ENCODE measurements at places on chromosomes 3 and 15.

- DNase-seq: no peak
Observed at GRCh38 chr3:55562700-55563099, 75.6 kb upstream of the WNT5A start.

DNA sequence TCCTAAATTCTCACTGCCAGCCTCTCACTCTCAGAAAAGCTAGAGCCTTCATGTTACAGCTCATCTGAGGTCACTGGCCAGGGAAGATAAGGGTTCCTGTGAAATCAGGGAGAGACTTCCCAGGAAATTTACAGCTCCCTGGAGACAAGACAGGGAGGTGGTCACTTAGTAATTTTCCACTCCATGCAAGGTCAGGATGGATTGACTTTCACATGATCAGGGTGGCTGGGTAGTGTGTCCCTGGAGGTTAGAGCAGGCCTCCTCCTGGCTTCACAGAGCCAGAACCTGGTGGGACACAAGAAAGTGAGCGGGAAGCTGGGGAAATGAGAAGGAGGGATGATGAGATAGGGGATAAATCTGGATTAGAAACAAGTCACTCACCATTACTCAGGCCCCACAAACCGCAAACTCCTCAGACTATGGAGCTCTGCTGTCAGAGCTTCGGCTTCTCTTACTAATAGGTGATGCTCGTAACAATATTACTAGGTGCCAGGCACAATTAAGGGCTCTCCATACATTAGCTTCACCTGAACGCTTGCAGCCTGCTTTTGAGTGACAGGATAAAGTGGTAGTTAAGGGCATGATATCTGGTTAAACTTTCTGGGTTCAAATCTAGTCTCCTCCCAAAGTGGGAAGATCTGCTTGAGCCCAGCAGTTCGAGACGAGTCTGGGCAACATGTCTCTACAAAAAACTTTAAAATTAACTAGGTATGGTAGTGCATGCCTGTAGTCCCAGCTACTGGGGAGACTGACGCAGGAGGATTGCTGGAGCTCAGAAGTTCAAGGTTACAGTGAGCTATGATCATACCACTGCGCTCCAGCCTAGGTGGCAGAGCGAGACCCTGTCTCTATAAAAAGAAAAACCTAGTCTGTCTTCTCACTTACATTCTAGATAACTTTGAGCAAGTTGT is 24.9 kb downstream of the DUOX2 start:
- DNase-seq: no peak

DNA sequence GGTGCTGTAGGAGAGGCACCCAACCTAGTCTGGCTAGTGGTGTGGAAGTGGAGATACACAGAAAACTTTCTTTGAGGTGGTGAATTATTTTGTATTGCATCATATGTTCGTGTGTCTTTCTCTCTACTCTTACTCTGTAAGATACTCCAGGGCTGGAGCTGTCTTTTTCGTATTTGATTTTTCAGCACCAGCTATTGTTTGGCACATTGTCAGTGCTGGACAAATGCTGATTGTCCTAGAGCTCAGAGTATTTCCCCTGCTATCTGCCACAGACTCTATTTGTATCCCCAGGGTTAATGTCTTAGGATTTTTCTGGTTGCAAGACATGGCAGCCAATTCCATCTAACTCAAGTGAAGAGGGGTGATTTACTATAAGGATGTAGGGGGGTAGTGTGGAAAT is 110.5 kb downstream of the SAMMSON start:
- DNase-seq: no peak

- no peak for DNase-seq
Observed at GRCh38 chr3:8555113-8555661, 53.6 kb downstream of the LMCD1 start.

- no peak for DNase-seq
Observed at GRCh38 chr3:133445108-133445507, 45.3 kb downstream of the BFSP2 start.

GRCh38 chr15:56261854-56262509 is 18.3 kb upstream of the RFX7 start:
- no peak for DNase-seq
